Neuronal stem cell (in vitro differentiated cells): ENCODE measurements at places on chromosomes 3 and 15.

- H3K4me3 ChIP-seq: no peak overlapping the region
- H3K27ac ChIP-seq: no peak overlapping the region
- no peaks in the 10 kb centered on the region for H3K36me3 ChIP-seq
- DNase-seq: no peak
- no peaks in the 10 kb centered on the region for H3K4me1 ChIP-seq
- no peaks in the 10 kb centered on the region for H3K27me3 ChIP-seq
Observed at GRCh38 chr15:62573876-62574275, 408.8 kb upstream of the C2CD4B start.

- H3K4me1 ChIP-seq: no peaks in the 10 kb centered on the region
- no peaks in the 10 kb centered on the region for H3K27me3 ChIP-seq
- DNase-seq: no peak
- H3K4me3 ChIP-seq: no peak overlapping the region
Observed at GRCh38 chr3:129506231-129506742, 22.2 kb upstream of the RHO start.

GRCh38 chr3:174440741-174441587, 418.2 kb upstream of the NAALADL2 start:
- peak; percentile 85 for DNase-seq
- peak overlapping the region; percentile 99 for H3K27ac ChIP-seq
- H3K36me3 ChIP-seq: no peaks in the 10 kb centered on the region
- no peaks in the 10 kb centered on the region for H3K27me3 ChIP-seq

- H3K4me1 ChIP-seq: no peaks in the 10 kb centered on the region
- H3K27me3 ChIP-seq: no peaks in the 10 kb centered on the region
- H3K27ac ChIP-seq: no peak overlapping the region
- no peak for DNase-seq
Observed at GRCh38 chr3:132984181-132984580, 54.0 kb upstream of the TMEM108 start.

DNA sequence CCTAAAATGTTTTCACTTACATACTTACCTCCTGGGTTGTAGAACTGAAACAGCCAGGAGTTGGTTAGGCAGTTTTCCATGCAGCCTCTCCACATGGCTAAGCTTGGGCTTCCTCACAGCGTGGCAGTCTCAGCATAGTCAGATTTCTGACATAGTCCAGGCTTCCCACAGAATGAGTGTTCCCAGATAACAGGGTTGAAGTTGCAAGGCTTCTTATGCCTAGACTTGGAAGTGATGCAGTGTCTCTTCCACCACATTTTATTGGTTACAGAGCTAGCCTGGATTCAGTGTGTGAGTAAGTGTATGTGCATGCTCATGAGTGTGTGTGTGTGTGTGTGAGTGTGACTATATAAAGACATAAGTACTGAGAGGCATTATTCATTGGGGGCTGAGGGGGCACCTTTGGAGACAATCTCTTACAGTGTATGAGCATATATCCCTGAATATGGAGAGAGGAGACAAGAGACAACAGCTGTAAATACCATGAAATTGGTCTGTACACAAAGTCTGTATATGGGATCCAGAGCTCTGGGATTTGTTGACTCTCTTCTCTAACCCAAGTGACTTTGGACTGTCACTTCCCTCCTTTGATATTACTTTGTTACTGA, 78.1 kb downstream of the ZNF621 start:
- H3K27me3 ChIP-seq: no peaks in the 10 kb centered on the region
- no peaks in the 10 kb centered on the region for H3K36me3 ChIP-seq

DNA sequence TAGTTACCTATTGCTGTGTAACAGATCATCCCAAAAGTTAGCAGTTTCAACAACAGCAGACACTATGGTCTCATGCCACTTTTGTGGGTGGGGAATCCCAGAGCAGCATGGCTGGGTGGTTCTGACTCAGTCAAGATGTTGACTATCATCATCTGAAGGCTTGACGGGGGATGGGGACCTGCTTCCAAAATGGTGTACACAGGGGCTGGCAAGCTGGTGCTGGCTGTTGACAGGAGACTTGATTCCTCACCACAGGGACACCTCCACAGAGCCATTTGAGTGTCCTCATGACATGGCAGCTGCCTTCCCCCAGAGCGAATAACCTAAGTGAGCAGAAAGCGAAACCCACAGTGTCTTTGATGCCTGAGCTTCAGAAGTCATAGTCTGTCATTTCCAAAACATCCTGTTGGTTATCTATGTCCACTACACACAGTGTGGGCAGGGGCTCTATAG, 19.1 kb downstream of the DNAJB8 start:
- H3K27me3 ChIP-seq: peaks cover 54% of the 10 kb centered on the region
- H3K27ac ChIP-seq: no peak overlapping the region
- H3K4me3 ChIP-seq: no peak overlapping the region
- no peaks in the 10 kb centered on the region for H3K36me3 ChIP-seq
- H3K4me1 ChIP-seq: no peaks in the 10 kb centered on the region

DNA sequence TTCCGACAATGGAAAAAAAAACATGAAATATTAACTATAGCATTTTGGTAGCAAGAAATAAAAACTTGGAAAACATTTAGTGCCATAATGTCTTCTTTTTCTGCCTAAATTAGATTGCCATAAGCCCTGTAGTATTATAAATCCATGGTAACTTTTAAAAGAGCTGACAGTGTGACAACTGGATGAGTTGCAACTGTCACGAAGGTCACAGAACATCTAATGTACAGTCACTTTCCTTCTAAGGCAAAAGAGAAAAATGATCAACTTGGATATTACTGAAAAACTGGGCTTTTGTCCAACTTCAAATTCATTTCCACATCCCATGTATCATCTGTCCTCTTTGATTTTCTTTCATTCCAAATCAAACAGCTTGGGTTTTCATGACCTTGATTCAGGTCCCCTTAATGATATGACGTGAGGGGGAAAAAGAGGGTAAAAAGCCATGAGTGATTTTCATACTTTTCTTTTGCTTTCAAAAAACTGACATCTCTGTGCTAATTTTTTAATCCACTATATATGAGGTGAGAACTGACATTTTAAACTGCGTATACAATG, 602 bp downstream of the CPB1 start:
- H3K27ac ChIP-seq: no peak overlapping the region
- H3K4me3 ChIP-seq: no peak overlapping the region
- H3K27me3 ChIP-seq: no peaks in the 10 kb centered on the region
- no peaks in the 10 kb centered on the region for H3K4me1 ChIP-seq
- no peak for DNase-seq

GRCh38 chr3:104429727-104430126, 937.0 kb upstream of the ALCAM start:
- H3K4me3 ChIP-seq: no peak overlapping the region
- H3K27me3 ChIP-seq: no peaks in the 10 kb centered on the region
- no peak for DNase-seq

GRCh38 chr3:105233010-105233409, 133.7 kb upstream of the ALCAM start:
- H3K36me3 ChIP-seq: no peaks in the 10 kb centered on the region
- DNase-seq: no peak
- H3K4me1 ChIP-seq: no peaks in the 10 kb centered on the region
- no peak overlapping the region for H3K27ac ChIP-seq

- no peaks in the 10 kb centered on the region for H3K27me3 ChIP-seq
- H3K4me3 ChIP-seq: no peak overlapping the region
- no peaks in the 10 kb centered on the region for H3K36me3 ChIP-seq
Observed at GRCh38 chr15:48719668-48720067, 74.2 kb upstream of the FBN1 start.

- no peak for DNase-seq
- H3K36me3 ChIP-seq: no peaks in the 10 kb centered on the region
- no peak overlapping the region for H3K27ac ChIP-seq
- no peak overlapping the region for H3K4me3 ChIP-seq
Observed at GRCh38 chr15:29067949-29068348, 182.2 kb downstream of the APBA2 start.

DNA sequence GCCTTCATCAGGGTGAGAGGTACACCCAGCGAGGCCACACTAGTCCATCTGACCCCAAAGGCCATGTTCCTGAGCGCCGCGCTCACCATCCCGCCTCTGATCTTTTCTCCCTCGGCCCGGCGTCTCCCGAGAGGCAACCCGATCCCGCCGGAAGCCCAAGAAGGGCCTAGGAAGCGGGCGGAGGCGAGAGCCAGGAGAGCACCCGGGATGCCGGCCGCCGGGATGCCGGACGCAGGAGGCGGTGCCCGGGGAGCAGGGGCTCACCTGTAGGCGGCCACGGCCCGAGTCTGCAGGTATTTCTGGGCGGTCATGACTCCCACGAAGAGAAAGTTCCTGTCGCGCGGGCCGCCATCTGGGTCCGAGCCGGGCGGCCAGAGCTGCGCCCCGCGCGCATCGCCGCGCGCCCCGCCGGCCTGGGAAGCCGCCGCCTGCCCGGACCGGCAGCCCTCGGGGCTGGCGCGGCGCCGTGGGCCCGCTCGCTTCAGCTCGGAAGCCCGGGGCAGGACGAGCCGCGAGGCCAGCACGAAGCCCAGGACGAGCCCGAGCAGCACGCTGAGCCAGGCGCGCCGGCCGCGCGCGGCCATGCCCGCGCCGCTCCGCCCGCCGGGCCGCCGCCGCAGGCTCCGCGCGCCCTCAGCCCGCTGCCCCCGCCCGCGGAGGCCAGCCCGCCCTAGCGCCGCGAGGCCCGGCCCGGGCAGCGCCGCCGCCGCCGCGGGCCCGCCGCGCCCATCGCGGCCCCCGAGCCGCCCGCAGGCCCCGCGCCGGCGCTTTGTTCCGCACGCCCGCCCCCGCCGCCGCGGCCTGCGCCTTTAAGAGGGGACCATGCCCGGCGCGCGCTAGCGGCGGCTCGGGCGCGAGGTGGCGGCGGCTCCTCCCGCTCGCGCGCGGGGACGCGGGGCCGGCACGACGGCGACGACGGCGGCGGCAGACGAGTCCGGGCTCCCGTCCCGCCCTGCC, 697 bp downstream of the CHSY1 start:
- no peaks in the 10 kb centered on the region for H3K27me3 ChIP-seq
- H3K4me3 ChIP-seq: peak overlapping the region; percentile 88
- no peak for DNase-seq
- peaks cover 9% of the 10 kb centered on the region for H3K4me1 ChIP-seq
- H3K36me3 ChIP-seq: peaks cover 2% of the 10 kb centered on the region

DNA sequence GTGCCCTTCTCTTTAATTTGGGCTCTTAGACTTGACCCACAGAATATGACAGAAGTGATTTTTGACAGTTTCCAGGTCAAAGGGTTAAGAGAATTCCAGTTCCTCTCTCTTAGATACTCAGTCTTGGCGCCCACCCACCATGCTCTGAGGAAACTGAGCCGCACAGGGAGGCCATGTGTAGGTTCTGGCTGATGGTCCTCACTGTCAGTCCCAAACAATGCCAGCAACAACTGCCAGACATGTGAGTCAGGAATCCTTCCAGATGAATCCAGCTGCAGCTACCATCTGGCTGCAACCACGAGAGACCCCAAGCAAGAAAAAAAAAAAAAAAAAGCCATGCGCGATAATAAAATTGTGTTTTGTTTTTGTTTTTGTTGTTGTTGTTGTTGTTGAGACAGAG, 326.6 kb downstream of the MAGI1 start:
- peaks cover 29% of the 10 kb centered on the region for H3K4me1 ChIP-seq
- H3K27me3 ChIP-seq: no peaks in the 10 kb centered on the region
- DNase-seq: no peak
- no peak overlapping the region for H3K4me3 ChIP-seq

DNA sequence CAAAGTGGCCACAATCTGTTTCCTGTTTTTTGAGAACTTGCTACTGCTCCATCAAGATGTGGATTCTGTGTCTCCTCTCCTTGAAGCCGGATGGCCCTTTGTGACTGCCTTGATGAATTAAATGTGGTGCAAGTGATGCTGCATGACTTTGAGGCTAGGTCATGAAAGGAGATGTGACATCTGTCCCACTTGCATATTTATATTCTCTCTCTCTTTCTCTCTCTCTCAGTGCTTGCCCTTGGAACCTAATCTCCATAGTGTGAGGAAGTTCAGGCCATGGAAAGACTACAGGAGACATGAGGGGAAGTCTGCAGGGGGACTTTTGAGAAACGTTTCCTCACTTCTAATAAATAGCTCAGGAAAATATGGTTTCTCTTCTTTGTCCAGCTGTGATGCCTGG, 50.0 kb upstream of the ADPGK start:
- DNase-seq: no peak
- H3K27ac ChIP-seq: no peak overlapping the region
- no peaks in the 10 kb centered on the region for H3K36me3 ChIP-seq
- H3K4me3 ChIP-seq: no peak overlapping the region
- H3K4me1 ChIP-seq: peaks cover 3% of the 10 kb centered on the region

- H3K4me1 ChIP-seq: peaks cover 25% of the 10 kb centered on the region
- no peak overlapping the region for H3K4me3 ChIP-seq
- H3K27me3 ChIP-seq: peaks cover 14% of the 10 kb centered on the region
- H3K27ac ChIP-seq: no peak overlapping the region
- no peak for DNase-seq
- peaks cover 2% of the 10 kb centered on the region for H3K36me3 ChIP-seq
Observed at GRCh38 chr15:40918146-40918798, 10.9 kb upstream of the DLL4 start.

DNA sequence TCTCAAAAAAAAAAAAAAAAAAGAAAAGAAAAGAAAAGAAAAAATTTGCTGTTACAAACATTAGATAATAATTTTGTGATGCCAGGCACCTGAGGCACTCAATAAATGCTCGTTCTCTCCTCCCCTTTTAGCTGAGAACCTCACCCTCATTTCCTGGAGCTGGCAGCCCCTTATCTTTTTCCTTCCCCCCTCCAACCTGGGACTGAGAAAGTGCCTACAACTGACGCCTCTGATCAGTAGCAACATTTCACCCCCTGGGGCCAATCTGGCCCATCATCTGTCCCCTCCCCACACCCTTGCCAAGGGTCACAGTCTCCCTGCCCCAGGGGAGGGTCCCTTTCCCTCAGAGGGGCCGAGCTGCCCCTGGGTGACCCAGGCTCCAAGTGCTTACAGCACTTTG, 12.6 kb upstream of the RNU6-1 start:
- no peak for DNase-seq
- H3K36me3 ChIP-seq: no peaks in the 10 kb centered on the region
- no peak overlapping the region for H3K27ac ChIP-seq
- no peaks in the 10 kb centered on the region for H3K27me3 ChIP-seq
- H3K4me1 ChIP-seq: no peaks in the 10 kb centered on the region

DNA sequence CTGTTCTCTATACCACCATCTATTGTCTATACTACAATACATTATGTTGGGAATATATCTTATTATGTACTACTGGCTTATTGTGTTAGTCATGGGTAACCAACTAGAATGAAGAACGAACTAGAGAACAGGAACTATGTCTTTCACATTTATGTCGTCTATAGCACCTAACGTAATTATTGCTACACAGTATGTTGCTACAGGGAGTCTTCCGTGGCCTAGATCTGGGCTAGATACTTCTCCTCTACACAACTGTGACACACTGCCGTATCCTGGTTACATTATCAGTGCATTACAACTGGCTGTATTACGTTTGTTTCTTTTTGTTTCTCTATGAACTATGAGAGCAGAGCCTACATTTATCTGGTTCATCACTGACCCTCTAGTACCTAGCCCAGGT, 34.0 kb downstream of the SCG5 start:
- no peaks in the 10 kb centered on the region for H3K36me3 ChIP-seq
- no peak overlapping the region for H3K4me3 ChIP-seq
- DNase-seq: no peak
- peaks cover 3% of the 10 kb centered on the region for H3K4me1 ChIP-seq
- no peaks in the 10 kb centered on the region for H3K27me3 ChIP-seq

- no peak overlapping the region for H3K27ac ChIP-seq
- H3K4me1 ChIP-seq: no peaks in the 10 kb centered on the region
- no peaks in the 10 kb centered on the region for H3K27me3 ChIP-seq
Observed at GRCh38 chr15:86300390-86301125, 220.9 kb downstream of the AGBL1 start.

- H3K27me3 ChIP-seq: no peaks in the 10 kb centered on the region
- H3K36me3 ChIP-seq: no peaks in the 10 kb centered on the region
- no peak overlapping the region for H3K27ac ChIP-seq
- peaks cover 9% of the 10 kb centered on the region for H3K4me1 ChIP-seq
Observed at GRCh38 chr3:55899887-55900286, 412.8 kb upstream of the WNT5A start.

- H3K27me3 ChIP-seq: peaks cover 7% of the 10 kb centered on the region
- H3K4me3 ChIP-seq: no peak overlapping the region
- H3K27ac ChIP-seq: no peak overlapping the region
- H3K4me1 ChIP-seq: peaks cover 4% of the 10 kb centered on the region
- no peaks in the 10 kb centered on the region for H3K36me3 ChIP-seq
- no peak for DNase-seq
Observed at GRCh38 chr15:42053010-42053409, 32.2 kb upstream of the PLA2G4E start.
